Astrocyte (in vitro differentiated cells and primary cell): ENCODE measurements at places on chromosomes 3 and 15. TPM values are rescaled to one million over a fixed set of nuclear protein-coding genes. Genes with fewer than 3 reads are reported as not detected.
A peak's percentile ranks its signal among the peaks of the same experiment; 100 is the strongest.

DNA sequence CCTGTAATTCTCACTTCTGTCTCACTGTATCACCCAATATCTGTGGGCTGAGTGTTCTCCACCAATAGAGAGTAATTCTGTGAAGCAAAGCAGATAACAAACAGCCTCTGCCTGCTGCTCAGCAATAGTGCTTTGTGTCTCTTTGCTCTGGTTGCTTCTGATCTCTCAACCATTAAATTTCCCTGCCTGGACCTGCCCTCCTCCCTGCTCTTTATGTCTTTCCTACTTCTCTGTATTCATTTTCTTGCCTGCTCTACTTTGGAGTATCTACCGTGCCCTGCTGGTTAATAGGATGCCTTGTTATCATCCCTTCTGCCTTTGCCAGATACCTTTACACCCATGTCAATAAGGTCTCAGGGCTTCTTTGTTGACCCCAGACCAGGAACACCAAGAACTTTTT lies 102.9 kb upstream of the CGNL1 start:
- peaks cover 19% of the 10 kb centered on the region for H3K36me3 ChIP-seq
- no peaks in the 10 kb centered on the region for H3K27me3 ChIP-seq
- no peak overlapping the region for H3K4me3 ChIP-seq
- H3K27ac ChIP-seq: no peak overlapping the region
- no peak for DNase-seq

- DNase-seq: peak; percentile 53
- H3K27me3 ChIP-seq: no peaks in the 10 kb centered on the region
- peak overlapping the region; percentile 61 for H3K27ac ChIP-seq
- peaks cover 19% of the 10 kb centered on the region for H3K4me1 ChIP-seq
These were observed 497 bp upstream of the RPLP1 start for GRCh38 chr15:69451951-69452691.

- H3K27me3 ChIP-seq: no peaks in the 10 kb centered on the region
- DNase-seq: peak; percentile 99
- H3K36me3 ChIP-seq: no peaks in the 10 kb centered on the region
- H3K4me3 ChIP-seq: no peak overlapping the region
- peaks cover 15% of the 10 kb centered on the region for H3K4me1 ChIP-seq
These were observed 35.8 kb upstream of the ABHD2 start for GRCh38 chr15:89052474-89052873.

DNA sequence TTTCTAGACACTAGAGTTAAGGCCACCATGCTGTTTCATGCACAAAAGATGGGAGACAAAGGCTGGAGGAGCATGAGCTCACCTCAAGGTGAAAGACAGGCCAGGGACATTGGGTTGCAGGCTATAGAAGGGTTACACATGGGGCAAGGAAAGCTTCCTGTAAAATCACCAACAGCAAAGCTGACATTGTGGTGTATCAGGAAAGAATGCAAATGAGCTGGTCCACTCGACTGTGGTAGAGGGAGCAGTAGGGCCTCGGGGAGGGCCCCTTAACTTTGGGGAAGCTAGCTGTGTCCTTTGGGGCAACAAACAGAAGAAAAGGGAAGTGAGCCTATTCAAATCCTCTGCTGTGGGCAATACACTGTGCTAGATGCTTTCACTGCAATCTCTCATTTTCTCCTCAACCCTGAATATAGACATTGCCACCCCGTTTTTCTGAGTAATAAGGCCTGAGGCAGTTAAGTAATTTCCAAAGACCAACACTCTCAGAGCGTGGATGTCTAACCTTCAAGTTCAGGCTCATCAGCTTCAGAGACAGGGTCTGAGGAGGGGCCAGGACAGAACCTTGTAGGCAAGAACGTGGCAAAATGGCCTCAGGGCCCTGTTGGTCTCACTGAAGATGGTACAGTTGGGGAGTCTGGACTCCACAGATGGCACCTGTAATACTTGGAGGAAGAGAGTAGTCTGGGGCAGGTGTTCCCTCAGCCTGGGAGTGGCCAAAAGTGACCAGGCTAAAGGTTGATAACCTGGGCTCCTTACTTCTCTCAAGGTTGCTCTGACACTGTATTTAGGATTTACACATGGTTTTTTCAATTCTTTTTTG lies 24.1 kb downstream of the CX3CR1 start:
- no peak overlapping the region for H3K27ac ChIP-seq
- H3K27me3 ChIP-seq: no peaks in the 10 kb centered on the region
- no peak for DNase-seq
- no peaks in the 10 kb centered on the region for H3K36me3 ChIP-seq
- no peak overlapping the region for H3K4me3 ChIP-seq

GRCh38 chr3:41259449-41260062 lies 60.3 kb downstream of the CTNNB1 start:
- no peak overlapping the region for H3K27ac ChIP-seq
- H3K4me3 ChIP-seq: no peak overlapping the region
- H3K27me3 ChIP-seq: no peaks in the 10 kb centered on the region

- H3K4me1 ChIP-seq: peaks cover under 1% of the 10 kb centered on the region
- H3K4me3 ChIP-seq: no peak overlapping the region
- DNase-seq: no peak
- no peak overlapping the region for H3K27ac ChIP-seq
- no peaks in the 10 kb centered on the region for H3K36me3 ChIP-seq
These were observed 13.9 kb upstream of the GRM2 start for GRCh38 chr3:51692980-51693395.

- H3K4me1 ChIP-seq: no peaks in the 10 kb centered on the region
- peaks cover 52% of the 10 kb centered on the region for H3K27me3 ChIP-seq
These were observed 75.0 kb upstream of the EPHB3 start for GRCh38 chr3:184486614-184487013.

GRCh38 chr15:83207009-83207659 lies 489 bp downstream of the HDGFL3 start:
- H3K27me3 ChIP-seq: no peaks in the 10 kb centered on the region
- DNase-seq: peak; percentile 17
- peak overlapping the region; percentile 83 for H3K27ac ChIP-seq

Gene TCAIM
- total RNA-seq: 22.8 and 25.5 TPM in 2 replicates

Gene CPA3
- not detected in 2 replicates for total RNA-seq

Gene CCDC191
- 2.5 and 3.1 TPM in 2 replicates for total RNA-seq
